ENCODE measurements at places on chromosomes 16 and 17. TPM values are rescaled to one million over a fixed set of nuclear protein-coding genes. Genes with fewer than 3 reads are reported as not detected.

The ZG16B gene
- total RNA-seq = not detected

DNA sequence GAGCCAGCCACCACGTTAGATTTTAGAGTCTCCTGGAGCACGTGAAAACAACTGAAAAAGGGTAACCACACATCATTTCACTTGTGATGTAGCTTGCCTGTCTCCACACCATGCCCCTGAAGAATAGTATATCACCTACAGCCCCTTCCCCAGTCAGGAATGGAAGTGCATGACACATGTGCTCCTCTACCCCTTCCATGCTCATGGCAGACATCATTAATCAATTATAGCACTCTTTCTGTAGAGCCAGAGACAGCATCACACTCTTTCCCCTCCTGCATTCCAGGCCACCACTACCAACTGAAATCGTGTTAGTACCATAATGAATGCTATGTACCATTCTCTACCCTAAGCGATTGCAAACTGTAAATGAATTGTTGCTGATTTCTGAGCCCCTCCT lies 113.5 kb upstream of the PLCG2 start:
- no peaks in the 10 kb centered on the region for H3K4me1 ChIP-seq
- no peak overlapping the region for H3K4me3 ChIP-seq
- peaks cover 6% of the 10 kb centered on the region for H3K36me3 ChIP-seq
- peak overlapping the region; percentile 62 for H3K27ac ChIP-seq

GRCh38 chr17:36942019-36942599 lies 4.8 kb downstream of the LHX1 start:
- no peak overlapping the region for H3K4me3 ChIP-seq
- no peaks in the 10 kb centered on the region for H3K36me3 ChIP-seq
- H3K4me1 ChIP-seq = no peaks in the 10 kb centered on the region
- no peak for DNase-seq
- H3K27me3 ChIP-seq = peaks cover 92% of the 10 kb centered on the region

GRCh38 chr16:57252148-57252721 lies 7.2 kb downstream of the ARL2BP start:
- H3K36me3 ChIP-seq = peaks cover 88% of the 10 kb centered on the region
- H3K4me3 ChIP-seq = no peak overlapping the region
- H3K4me1 ChIP-seq = no peaks in the 10 kb centered on the region
- DNase-seq = no peak
- no peak overlapping the region for H3K27ac ChIP-seq
- H3K27me3 ChIP-seq = no peaks in the 10 kb centered on the region

The ITGAL gene
- 3.3 TPM for total RNA-seq

The STARD3 gene
- 44.1 TPM for total RNA-seq

The KCNH6 gene
- total RNA-seq = not detected

- no peak overlapping the region for H3K27ac ChIP-seq
- no peaks in the 10 kb centered on the region for H3K27me3 ChIP-seq
- no peaks in the 10 kb centered on the region for H3K4me1 ChIP-seq
- no peak for DNase-seq
Observed at GRCh38 chr16:19236561-19237209, 48.8 kb upstream of the CLEC19A start.

DNA sequence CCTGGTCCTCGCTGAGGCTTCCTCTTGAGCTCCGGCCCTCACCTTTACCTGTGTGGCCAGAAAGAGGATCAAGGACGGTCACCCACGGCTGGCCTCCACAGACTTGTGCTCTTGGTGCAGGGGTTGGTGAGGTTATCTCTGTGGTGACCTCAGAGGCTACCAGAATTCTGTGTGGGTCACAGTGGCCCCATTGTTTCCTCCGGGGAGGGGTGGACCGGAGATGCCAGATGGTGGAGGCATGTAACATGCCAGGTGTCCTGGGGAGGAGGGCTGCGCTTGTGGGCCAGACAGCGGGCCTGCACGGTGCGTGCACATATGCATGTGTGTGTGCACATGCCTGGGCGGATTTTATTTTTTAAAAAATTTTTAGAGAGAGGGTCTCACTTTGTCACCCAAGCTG lies 6.3 kb downstream of the SGCA start:
- no peak overlapping the region for H3K27ac ChIP-seq
- peaks cover 64% of the 10 kb centered on the region for H3K4me1 ChIP-seq
- H3K27me3 ChIP-seq = no peaks in the 10 kb centered on the region
- no peak for DNase-seq
- no peak overlapping the region for H3K4me3 ChIP-seq

The NLRC5 gene
- 19.5 TPM for total RNA-seq

- no peaks in the 10 kb centered on the region for H3K36me3 ChIP-seq
- H3K4me1 ChIP-seq = peaks cover 39% of the 10 kb centered on the region
- no peak for DNase-seq
- no peaks in the 10 kb centered on the region for H3K27me3 ChIP-seq
Observed at GRCh38 chr17:39635614-39636176, 1.2 kb upstream of the STARD3 start.

GRCh38 chr16:9090101-9090959 lies 1.1 kb upstream of the HAPSTR1 start:
- peaks cover 32% of the 10 kb centered on the region for H3K4me1 ChIP-seq
- H3K27me3 ChIP-seq = no peaks in the 10 kb centered on the region
- H3K36me3 ChIP-seq = peaks cover 4% of the 10 kb centered on the region
- DNase-seq = peak; percentile 77
- H3K27ac ChIP-seq = peak overlapping the region; percentile 80

- H3K4me1 ChIP-seq = no peaks in the 10 kb centered on the region
- H3K4me3 ChIP-seq = no peak overlapping the region
- no peak for DNase-seq
Observed at GRCh38 chr17:6323626-6324356, 111.1 kb downstream of the AIPL1 start.

- no peak overlapping the region for H3K4me3 ChIP-seq
- peaks cover 21% of the 10 kb centered on the region for H3K4me1 ChIP-seq
- peaks cover 13% of the 10 kb centered on the region for H3K36me3 ChIP-seq
- peak; percentile 73 for DNase-seq
Observed at GRCh38 chr17:81599719-81600486, 37.0 kb downstream of the NPLOC4 start.

GRCh38 chr17:45132572-45133463 lies 503 bp upstream of the PLCD3 start:
- DNase-seq = peak; percentile 94
- H3K27ac ChIP-seq = peak overlapping the region; percentile 97
- H3K36me3 ChIP-seq = no peaks in the 10 kb centered on the region

The OTOP2 gene
- total RNA-seq = 0.55 TPM

The SYNGR2 gene
- total RNA-seq = 14.7 TPM

DNA sequence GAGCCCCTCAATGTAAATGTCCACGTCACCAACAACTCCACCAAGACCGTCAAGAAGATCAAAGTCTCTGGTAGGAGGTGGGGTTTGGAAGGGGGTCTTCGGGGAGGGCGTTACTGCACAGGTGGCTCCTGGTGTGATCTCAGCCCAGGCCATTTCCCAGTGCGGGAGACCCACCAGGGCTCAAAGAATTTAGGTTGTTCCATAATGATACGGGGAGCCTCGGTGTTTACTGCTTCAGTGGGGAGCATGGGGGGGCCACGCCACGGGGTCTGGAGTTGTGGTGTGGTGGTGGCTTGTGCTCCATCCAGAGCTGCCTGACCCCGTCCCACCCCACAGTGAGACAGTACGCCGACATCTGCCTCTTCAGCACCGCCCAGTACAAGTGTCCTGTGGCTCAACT lies 7.8 kb downstream of the ARRB2 start:
- no peak overlapping the region for H3K27ac ChIP-seq
- no peak overlapping the region for H3K4me3 ChIP-seq
- H3K4me1 ChIP-seq = no peaks in the 10 kb centered on the region
- peaks cover 16% of the 10 kb centered on the region for H3K36me3 ChIP-seq
- no peaks in the 10 kb centered on the region for H3K27me3 ChIP-seq
- no peak for DNase-seq

DNA sequence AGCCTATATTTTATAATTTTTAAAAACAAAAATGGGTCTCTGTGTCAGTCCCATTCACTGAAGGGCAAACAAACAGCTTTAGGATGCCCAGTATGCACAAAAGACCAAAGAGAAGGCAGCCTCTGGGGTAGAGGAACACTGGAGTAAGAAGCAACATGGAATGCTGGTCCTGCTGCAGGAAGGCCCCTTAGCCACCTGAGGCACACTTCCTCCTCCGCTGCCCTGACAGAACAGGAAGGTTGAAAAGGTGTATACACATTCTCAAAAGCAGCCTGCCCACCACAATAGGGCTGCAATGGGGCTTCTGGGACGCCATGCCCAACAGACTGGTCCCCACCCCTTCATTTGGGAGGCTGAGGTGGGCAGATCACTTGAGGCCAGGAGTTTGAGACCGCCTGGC lies 19.5 kb downstream of the TOM1L2 start:
- DNase-seq = no peak
- H3K4me3 ChIP-seq = no peak overlapping the region
- no peaks in the 10 kb centered on the region for H3K27me3 ChIP-seq
- H3K4me1 ChIP-seq = peaks cover 38% of the 10 kb centered on the region
- H3K36me3 ChIP-seq = no peaks in the 10 kb centered on the region

- H3K36me3 ChIP-seq = no peaks in the 10 kb centered on the region
- H3K4me1 ChIP-seq = peaks cover 7% of the 10 kb centered on the region
- peak; percentile 90 for DNase-seq
- H3K27ac ChIP-seq = peak overlapping the region; percentile 44
Observed at GRCh38 chr16:19086322-19087199, 19.1 kb downstream of the COQ7 start.

The FN3K gene
- 10.0 TPM for total RNA-seq

The WFDC1 gene
- total RNA-seq = 82.0 TPM

- H3K4me3 ChIP-seq = peak overlapping the region; percentile 21
- peaks cover 88% of the 10 kb centered on the region for H3K4me1 ChIP-seq
- no peaks in the 10 kb centered on the region for H3K27me3 ChIP-seq
- peaks cover 13% of the 10 kb centered on the region for H3K36me3 ChIP-seq
- peak overlapping the region; percentile 94 for H3K27ac ChIP-seq
- DNase-seq = peak; percentile 89
Observed at GRCh38 chr17:57874434-57875289, 24.8 kb upstream of the MRPS23 start.

DNA sequence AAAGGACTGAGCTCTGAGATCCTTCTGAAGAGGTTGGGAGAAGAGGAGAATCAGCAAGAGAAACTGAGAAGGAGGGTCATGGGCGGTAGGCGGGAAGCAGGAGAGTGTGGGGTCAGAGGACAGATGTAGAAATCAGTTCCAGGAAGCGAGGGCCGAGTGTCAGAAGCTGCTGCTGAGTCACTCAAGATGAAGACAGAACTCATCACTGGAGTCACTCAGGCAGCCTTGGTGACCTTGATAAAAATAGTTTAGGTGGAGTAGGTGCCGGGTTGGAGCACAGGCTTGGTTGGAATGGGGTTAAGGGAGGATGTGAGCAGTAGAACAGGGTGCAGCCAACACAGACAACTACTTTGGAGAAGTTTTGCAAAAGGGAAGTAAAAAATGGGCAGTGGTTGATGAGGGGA lies 6.1 kb upstream of the ITGAM start:
- no peaks in the 10 kb centered on the region for H3K4me1 ChIP-seq
- DNase-seq = no peak
- no peak overlapping the region for H3K27ac ChIP-seq
- no peaks in the 10 kb centered on the region for H3K27me3 ChIP-seq
- H3K36me3 ChIP-seq = no peaks in the 10 kb centered on the region

The CHD3 gene
- 105 TPM for total RNA-seq

DNA sequence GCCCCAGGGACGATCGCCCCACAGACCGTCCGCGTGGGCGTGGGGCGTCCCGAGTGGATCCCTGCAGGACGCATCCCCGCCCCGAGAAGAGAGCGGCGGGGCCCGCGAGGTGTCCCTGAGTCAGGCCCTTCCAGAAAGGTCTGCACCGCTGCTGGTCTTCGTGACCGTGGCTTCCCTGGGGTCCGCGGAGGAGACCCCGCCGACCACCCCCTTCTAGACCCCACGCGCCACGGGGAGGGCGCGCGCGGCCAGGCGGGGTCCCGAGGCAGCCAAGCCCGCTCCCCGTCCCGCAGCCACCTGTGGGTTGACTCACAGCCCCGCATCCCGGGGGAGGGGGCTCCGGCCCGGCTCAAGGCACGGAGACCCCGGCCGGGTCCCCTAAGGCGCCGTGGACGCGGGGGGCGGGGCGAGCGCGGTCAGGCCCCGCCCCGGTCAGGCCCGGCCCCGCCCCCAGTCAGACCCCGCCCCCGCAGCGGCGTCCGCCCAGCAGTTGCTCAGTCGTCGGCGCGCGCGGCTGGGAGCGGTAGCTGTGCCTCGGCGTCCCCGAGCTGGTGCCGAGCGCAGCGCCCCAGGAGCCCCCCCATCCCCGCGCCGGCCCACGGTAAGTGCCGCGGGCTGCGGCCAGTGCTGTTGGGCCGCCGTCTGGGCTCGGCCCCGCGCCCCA lies at the start of gene BAIAP3:
Gene BAIAP3, plus strand, starts transcription at position 497 of the 664 bp plus-strand sequence. CDS start 4,905 bp downstream, outside the sequence.
- H3K4me3 ChIP-seq = peak within 1 kb of the TSS; percentile 40
- H3K27ac ChIP-seq = no peak within 1 kb of the TSS
- H3K36me3 ChIP-seq = no peaks in the 10 kb centered on the region
- DNase-seq = no peak

DNA sequence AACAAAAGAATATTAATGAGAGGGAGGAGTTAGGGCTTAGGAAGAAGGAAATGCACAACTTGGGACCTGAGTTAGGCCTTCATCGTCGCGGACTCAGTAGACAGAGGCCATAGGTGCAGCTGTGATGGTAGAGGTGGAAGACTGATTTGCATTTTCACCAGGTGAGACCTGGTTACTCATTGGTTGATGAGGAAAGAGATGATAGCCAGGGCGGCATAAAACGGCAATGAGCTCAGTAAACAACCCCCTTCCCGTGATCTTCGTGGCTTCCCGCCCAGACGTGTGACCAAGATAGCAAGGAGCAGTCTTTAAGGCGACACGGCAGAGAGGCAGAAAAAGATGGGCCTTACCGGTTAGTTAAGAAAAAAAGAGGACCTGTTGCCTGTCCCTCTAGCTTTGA lies at the start of gene TMC5:
Gene TMC5, plus strand, starts transcription at position 244 of the 400 bp plus-strand sequence. CDS start 22,156 bp downstream, outside the sequence.
- peaks cover 1% of the 10 kb centered on the region for H3K27me3 ChIP-seq
- H3K4me3 ChIP-seq = no peak within 1 kb of the TSS
- no peaks in the 10 kb centered on the region for H3K36me3 ChIP-seq
- no peak within 1 kb of the TSS for H3K27ac ChIP-seq

DNA sequence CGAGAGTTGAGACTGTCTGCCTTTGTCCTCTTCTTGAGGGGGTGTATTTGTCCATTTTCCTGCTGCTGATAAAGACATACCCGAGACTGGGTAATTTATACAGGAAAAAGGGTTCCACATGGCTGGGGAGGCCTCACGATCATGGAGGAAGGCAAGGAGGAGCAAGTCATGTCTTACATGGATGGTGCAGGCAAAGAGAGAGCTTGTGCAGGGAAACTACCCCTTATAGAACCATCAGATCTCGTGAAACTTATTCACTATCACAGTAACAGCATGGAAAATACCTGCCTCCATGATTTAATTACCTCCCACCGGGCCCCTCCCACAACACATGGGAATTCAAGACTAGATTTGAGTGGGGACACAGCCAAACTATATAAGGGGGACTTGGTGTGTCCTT lies 338.2 kb upstream of the TNRC6C start:
- H3K27ac ChIP-seq = no peak overlapping the region
- no peaks in the 10 kb centered on the region for H3K27me3 ChIP-seq
- H3K4me3 ChIP-seq = no peak overlapping the region
- H3K36me3 ChIP-seq = no peaks in the 10 kb centered on the region
- DNase-seq = no peak

GRCh38 chr16:77721752-77722308 lies 484 bp upstream of the NUDT7 start:
- no peaks in the 10 kb centered on the region for H3K27me3 ChIP-seq
- H3K36me3 ChIP-seq = no peaks in the 10 kb centered on the region
- peaks cover 14% of the 10 kb centered on the region for H3K4me1 ChIP-seq
- no peak for DNase-seq

The TEX14 gene
- total RNA-seq = 0.14 TPM

All from sigmoid colon (tissue), 7 donors.